ENCODE measurements at places on chromosomes 2 and 18.

DNA sequence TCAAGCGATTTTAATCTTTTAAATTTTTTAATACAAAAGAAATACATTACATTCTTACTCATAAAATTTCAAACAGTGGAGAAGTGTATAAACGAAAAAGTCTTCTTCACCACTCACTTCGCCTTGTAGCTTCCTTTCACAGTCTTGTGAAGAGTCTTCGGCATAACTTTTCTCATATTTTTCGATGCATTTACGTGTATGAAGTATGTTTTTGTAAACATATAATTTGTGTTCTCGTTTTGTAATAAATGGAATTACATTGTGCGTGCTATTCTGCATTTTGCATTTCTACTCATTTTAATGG, 1.1 kb downstream of the SP140L start:
- DNase-seq = no peak

GRCh38 chr2:12091201-12091806, 344.9 kb downstream of the LPIN1 start:
- DNase-seq = no peak

DNA sequence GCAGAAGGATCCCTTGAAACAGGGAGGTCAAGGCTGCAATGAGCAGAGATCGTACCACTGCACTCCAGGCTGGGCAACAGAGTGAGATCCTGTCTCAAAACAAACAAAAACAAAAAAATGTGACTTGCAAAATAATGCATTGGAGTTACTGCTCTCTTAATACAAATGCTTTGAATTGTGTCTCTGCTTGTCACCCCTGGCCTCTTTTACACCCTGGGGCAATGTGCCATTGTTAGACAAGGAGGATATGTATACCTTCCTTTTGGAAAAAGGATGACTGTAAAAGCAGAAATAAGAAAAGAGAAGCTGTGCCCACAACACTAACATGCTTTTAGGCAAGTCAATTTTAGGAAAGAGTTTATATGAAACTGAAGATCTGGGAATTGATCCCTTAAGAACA, 20.8 kb upstream of the C2orf74 start:
- no peak for DNase-seq

DNA sequence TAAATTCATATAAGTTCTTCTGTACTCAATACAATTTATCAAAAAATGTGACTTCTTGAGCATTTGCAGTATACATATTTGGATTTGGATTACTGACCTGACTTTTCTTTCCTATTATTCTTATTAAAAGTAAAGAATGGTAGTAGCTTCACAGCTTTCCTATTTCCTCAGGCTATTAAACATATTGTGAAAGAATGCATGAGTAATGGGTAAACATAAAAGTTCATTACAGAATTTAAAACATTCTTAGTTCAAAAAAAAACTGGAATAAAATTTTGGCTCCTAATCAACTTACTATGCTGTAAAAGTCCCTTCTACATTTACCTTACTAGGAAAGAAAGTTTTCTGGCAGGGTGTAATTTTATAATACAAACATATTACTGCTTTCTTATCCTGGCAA, 27.3 kb upstream of the C2orf66 start:
- no peak for DNase-seq

- DNase-seq = no peak
Observed at GRCh38 chr2:132253496-132254305, 91.9 kb upstream of the ANKRD30BL start.

- DNase-seq = no peak
Observed at GRCh38 chr2:64681479-64681967, 27.8 kb upstream of the SERTAD2 start.

- DNase-seq = no peak
Observed at GRCh38 chr2:217116610-217117009, 256.7 kb upstream of the TNP1 start.

GRCh38 chr18:54736981-54737380, 91.3 kb upstream of the RAB27B start:
- DNase-seq = no peak

DNA sequence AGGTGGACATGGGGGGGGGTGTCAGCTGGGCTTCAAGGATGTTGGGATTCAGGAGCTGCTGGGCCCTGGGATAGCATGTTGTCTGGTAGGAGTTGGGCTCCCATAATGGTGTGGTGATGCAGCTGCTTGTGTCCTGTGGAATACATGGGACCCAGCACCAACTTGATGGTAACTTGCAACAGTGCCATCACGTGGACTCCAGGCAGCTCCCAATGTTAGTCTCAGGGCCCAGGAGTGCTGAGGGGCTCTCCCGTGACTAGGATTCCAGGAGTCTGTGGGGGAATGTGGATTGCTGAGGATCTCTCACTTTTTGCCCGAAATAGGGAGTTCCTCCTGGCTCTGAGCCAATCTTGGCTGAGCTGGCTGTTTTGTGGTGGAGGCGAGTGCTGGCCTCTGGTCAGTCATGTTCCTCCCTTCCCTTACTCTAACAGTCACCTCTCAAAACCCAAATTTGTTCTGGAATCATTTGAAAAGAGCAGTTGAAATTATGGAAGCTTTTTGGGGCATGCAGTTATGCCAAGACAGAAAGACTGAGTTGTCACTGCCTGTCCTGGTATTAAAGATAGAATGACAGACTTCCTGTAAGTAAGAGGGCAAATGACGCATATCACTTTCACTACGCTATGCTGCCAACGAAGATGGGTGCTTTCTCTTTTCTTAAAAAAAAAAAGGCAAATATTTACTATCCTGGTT, 607.1 kb downstream of the ADCYAP1 start:
- no peak for DNase-seq

DNA sequence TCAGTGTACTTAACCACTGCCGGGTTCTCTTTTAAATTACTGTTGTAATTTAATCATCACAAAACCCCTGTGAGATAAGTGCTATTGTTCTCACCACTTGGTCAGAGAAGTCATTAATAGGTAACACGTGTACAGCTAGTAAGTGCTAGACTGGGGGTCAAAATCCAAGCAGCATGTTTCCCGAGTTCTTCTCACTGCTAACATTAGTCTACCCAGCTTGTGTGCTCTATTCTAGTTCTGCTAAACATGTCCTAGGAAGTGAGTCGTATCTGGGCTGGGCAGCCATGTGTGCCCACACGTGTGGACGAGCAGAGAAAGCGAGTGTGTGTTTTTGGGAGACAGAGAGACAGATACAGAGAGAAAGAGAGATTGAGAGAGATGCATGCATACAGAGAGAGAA, 94.1 kb downstream of the BIN1 start:
- DNase-seq = no peak

GRCh38 chr18:6280211-6280743, 134.4 kb downstream of the L3MBTL4 start:
- DNase-seq = no peak

- no peak for DNase-seq
Observed at GRCh38 chr2:12605936-12606335, 110.8 kb upstream of the TRIB2 start.

GRCh38 chr2:176123411-176124109, 1.0 kb downstream of the HOXD9 start:
- no peak for DNase-seq

- DNase-seq = no peak
Observed at GRCh38 chr2:34831096-34831495, 1232.0 kb upstream of the FAM98A start.

GRCh38 chr2:72332720-72333119, 185.1 kb upstream of the CYP26B1 start:
- DNase-seq = no peak

DNA sequence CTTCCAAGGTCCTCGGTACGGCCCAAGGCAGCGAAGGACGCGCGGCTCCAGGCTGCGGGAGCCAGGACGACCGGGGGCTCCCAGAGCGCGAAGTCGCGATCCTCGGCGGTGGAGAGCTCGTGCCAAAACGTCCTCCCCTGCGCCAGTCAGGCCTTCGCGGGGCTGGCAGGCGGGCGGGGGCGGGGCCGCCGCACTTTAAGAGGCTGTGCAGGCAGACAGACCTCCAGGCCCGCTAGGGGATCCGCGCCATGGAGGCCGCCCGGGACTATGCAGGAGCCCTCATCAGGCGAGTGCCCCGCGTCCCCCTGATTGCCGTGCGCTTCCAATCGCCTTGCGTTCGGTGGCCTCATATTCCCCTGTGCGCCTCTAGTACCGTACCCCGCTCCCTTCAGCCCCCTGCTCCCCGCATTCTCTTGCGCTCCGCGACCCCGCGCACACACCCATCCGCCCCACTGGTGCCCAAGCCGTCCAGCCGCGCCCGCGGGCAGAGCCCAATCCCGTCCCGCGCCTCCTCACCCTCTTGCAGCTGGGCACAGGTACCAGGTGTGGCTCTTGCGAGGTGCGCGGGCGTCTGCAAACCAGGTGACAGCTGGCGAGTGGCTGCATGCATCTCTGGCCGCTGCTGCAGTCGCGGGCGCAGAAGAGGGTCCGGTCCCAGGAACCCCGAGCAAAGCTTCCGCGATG, at the start of gene CIDEA:
CIDEA (plus strand) TSS at position 226 of the 684 bp plus-strand sequence; CDS start at position 249, 23 bp downstream.
- no peak for DNase-seq

- no peak for DNase-seq
Observed at GRCh38 chr2:106160786-106161261, 33.3 kb downstream of the UXS1 start.

GRCh38 chr2:204090021-204090420, 153.5 kb downstream of the ICOS start:
- no peak for DNase-seq

- no peak for DNase-seq
Observed at GRCh38 chr2:112290088-112290487, 14.7 kb downstream of the ZC3H6 start.

GRCh38 chr2:236164925-236165841, 3.0 kb downstream of the GBX2 start:
- DNase-seq = no peak

- DNase-seq = no peak
Observed at GRCh38 chr2:147382322-147382948, 462.4 kb upstream of the ACVR2A start.

GRCh38 chr2:136297312-136297711, 179.4 kb upstream of the CXCR4 start:
- DNase-seq = no peak

- no peak for DNase-seq
Observed at GRCh38 chr18:45373286-45373880, 241.9 kb upstream of the SLC14A2 start.

GRCh38 chr2:123518367-123518766, 506.7 kb upstream of the CNTNAP5 start:
- DNase-seq = no peak

DNA sequence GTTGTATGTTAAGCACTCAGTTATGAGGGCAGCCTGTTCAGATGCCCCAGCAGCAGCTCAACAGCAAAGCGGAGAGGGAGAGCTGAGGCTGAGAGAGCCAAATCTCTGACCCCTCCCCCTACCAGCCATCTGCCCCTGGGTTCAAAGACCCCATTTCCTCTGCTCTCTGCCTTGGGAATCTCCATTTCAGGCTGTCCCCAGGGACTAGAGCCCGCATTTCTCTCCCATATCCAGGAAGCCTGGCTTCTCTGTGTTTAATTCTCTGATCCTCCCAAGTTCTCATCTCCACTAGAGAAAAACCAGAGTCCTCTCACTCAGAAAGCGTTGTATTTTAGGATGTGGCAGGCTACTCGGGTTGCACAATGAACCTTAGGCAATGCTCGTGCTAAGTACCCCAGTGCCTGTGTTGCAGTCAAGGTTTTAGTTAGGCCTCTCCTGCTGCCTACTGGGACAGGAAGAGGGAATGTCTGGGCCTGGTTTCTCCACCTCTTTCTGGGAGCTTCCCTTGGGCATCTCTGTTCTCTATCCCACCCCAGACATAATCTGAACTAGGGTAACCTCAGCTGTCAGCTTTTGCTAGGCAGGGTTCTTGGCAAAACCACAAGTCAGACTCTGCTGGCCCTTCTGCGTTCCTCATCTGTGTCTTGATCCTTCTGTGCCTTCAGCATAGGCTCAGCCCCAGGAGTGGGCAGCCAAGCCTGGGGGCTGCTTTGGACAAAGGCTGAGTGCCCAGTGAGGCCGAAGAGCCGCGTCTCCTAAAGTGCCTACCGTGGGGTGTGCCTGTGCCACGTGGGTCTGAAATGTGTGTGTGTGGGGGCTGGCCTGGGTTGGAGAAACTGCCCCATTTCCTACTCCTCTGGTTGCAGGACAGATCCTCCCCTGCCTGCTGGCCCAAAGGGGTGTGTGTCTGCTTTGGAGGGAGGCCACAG, 96.8 kb downstream of the STPG4 start:
- no peak for DNase-seq

DNA sequence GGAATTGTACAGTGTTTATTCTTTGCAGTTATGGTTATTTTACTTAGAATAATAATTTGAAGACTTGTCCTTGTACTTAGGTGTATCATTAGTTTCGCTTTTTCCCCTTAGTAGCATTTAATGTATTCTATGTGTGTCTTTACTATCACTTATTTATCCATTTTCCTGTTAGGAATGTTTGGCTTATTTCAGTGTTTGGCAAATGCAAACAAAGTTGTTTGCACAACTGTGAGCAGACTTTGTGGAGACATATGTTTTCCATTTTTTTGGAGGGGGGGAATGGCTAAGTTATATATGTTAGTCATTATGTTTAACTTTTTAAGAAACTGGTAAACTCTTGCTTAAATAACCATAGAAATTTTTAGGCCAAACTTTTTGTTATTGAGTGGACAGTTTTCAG, 447.7 kb downstream of the SOX11 start:
- DNase-seq = no peak

- no peak for DNase-seq
Observed at GRCh38 chr2:158046121-158046880, 55.4 kb upstream of the UPP2 start.

DNA sequence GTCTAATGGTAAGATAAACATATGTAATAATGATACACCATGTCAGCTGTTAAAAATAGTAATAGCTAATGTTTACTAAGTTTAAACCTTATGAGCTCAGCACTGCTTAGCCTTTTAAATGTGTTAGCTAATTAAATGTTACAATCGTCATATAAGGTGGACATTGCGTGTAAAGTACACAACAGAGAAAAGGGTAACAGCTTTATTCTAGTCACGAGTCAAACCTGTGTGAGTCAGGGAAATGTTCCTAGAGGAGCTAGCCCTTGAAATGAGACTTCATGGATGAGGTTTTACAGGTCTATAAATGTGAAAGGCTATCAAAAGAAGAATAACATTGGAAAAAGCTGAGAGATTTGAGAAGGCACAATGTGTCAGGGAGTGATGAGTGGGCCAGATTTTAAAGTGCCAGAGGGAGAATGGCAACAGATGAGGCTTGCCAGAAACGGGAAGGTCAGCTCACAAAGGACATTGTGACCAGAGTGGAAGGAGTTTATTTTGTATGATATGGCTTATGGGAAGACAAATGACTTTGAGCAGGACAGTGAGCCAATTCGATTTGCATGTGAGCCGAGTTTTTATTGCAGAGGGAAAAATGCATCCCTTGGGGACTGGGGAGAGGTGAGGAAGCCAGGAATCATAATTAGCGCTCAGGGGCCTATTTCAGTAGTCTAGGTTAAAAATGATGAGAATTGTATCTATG, 276.3 kb downstream of the CTNNA2 start:
- no peak for DNase-seq

DNA sequence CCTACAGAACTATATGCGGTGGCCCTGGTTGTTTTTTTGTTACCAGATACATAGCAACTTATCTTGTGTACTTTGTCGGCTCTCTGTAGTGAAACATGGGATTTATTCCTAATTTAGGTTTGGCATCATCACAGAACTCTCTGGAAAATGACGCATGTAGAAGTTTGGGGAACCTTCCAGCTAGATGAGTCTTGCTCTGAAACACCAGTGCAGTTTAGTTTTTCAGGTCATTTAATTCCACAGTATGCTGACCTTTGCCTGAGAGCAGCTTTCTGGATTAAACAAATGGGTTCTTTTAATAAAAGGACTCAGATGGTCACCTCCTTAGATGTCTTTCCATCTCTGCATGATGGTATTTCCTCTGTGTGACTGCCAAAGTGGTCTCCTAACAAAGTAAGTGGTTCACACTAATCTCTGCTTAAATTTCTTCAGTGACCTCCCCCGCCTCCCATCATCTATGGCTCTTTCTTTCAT, 39.9 kb downstream of the MYO3B start:
- DNase-seq = no peak

GRCh38 chr2:172228177-172228808, 125.6 kb upstream of the DLX2 start:
- no peak for DNase-seq

All from stimulated activated CD8-positive, alpha-beta memory T cell treated with anti-CD3 and anti-CD28 coated beads, Interleukin-2, amount 100 ng/mL, for 1 hour (primary cell).